Gastroesophageal sphincter (tissue), 4 donors: ENCODE measurements at places on chromosomes 6 and 20.
A peak's percentile ranks its signal among the peaks of the same experiment; 100 is the strongest.

GRCh38 chr20:56689852-56690485 lies 60.9 kb downstream of the TFAP2C start:
- no peak for ATAC-seq

- no peak for ATAC-seq
Observed at GRCh38 chr6:96878143-96878542, 19.5 kb downstream of the NDUFAF4 start.

- no peak for ATAC-seq
Observed at GRCh38 chr6:10554826-10555225, 33.7 kb downstream of the GCNT2 start.

DNA sequence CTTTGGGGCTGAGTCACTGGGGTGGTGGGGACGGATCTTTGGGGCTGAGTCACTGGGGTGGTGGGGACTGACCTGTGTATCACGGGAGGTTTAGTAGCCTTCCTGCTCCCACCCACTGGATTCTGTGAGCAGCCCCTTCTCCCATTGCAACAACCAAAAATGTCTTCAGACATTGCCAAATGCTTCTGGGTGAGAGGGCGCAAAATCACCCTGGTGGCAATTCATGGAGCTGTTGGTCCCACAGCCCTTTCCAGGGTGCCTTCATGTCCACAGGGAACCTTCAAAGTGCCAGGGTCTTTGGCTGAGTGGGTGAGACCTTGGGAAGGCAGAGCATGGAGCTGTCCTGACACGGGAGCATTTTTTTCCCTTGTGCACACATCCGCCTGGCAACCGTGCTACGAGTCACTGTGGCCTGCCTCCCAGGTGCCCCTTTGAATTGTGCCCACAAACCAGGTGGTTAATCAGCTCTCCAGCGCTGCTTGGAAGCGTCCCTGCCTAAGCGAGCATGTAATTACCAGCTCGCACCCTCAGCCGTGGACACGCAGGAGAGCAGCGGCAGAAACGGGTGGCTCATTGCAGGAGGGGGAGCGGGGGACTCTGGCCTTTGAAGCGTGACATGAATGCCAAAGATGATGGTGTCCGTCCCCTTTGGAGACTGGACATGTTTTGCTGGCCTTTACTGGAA lies 27.4 kb upstream of the APCDD1L start:
- no peak for ATAC-seq

- ATAC-seq, result no peak
Observed at GRCh38 chr6:154824076-154824475, 90.9 kb downstream of the SCAF8 start.

- ATAC-seq, result no peak
Observed at GRCh38 chr20:23032056-23032749, 2.9 kb upstream of the SSTR4 start.

DNA sequence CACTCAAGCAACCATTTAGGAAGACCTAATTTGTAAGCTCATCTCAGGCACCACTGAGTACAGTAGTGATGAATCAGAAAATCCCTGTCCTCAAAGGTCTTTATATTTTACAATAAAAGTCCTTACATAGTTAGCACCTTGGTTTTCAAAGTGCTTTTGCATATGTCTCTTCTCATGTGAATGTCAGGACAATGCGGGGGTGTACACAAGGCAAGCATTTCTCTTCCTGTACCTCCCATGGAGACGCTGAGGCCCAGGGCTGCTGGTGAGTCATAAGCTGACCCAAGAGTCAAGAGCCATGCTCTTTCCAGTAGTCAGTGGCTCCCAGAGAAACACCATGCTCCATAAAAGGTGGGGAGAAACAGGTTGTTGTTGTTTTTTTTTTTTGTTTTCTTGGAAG lies 174.0 kb downstream of the GJA10 start:
- no peak for ATAC-seq

DNA sequence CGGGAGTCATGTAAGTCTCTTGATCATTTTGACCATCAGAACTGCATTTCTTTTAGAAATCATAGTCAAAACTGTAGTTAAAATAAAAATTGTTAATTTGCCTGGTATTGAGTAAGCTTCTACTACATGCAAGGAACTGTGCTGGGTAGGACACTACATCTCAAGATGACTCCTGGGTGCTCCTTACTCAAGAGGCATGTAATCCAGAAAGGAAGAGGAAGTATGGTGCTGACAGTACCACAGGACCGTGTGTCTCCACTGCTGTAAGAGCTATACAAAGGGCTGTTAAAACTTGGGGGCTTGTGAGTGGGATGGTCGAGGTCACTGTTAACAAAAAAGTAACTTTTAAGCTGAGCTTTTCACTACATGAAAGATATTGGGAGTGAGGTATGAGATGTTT lies 508.3 kb upstream of the SOX4 start:
- ATAC-seq, result no peak

GRCh38 chr6:132085731-132086130 lies 134.6 kb upstream of the CCN2 start:
- ATAC-seq, result no peak

DNA sequence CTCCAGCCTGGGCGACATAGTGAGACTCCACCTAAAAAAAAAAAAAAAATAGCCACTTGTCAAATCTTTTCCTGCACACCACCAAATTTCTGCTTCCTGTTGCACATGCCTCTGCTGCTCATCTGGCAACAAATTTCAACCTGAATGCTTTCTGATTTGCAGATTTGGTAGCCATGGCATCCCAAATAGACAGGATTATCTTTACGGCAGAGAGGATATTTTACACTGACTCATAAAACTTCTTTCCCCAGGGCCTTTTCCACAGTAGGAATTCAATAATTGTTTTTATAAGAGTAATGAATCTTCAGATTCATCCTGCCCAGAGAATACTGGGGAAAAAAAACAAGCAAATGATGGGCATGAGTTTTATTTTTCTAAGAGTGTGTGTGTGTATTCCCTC lies 264.6 kb downstream of the FRK start:
- no peak for ATAC-seq

- no peak for ATAC-seq
Observed at GRCh38 chr6:112802144-112802543, 455.0 kb downstream of the RFPL4B start.

- no peak for ATAC-seq
Observed at GRCh38 chr20:2230726-2231488, 64.9 kb upstream of the TGM3 start.

DNA sequence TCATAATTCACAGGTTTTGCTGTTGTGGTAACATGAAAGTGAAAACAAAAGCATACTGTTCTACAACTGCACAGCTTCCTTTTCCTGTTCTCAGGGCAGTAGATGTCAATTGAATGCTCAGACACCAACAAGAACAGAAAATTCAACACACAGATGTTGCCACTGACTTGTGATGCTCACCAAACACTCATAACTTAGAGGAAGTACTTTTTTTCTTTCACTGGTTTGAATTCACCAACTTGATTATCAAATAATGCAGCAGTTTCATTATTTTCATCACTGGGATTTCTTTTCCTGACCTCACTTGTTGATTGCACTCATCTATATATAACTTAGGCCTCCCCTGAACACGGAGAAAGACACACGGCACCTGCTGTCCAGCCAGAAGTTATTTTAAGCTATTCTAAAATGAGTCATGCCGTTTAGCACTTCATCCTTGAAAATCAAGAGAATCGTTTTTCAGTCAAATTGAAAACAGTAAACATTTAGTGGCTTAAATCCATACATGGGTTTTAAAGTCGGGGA lies 949 bp downstream of the TXLNB start:
- ATAC-seq, result peak; percentile 75

DNA sequence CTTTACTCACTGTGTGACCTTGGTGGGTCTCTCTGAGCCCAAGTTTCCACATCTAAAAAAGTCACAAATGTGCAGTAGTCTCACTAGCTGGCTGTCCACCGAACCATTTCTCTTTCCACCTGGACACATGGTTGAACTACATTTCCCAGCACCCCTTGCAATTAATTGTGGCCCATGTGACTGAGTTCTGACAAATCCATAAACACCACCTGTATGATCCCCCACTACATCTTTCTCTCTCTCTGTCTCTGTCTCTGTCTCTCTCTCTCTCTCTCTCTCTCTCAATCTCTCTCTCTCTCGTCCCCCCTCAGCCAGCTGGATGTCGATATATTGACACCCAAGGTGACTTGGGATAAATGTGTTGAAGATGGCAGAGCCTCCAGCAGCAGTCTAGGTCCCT lies 42.8 kb downstream of the SNHG17 start:
- ATAC-seq, result no peak

GRCh38 chr6:20647585-20647984 lies 113.3 kb downstream of the CDKAL1 start:
- ATAC-seq, result no peak

GRCh38 chr20:40144581-40144980 lies 544.5 kb downstream of the MAFB start:
- ATAC-seq, result no peak

DNA sequence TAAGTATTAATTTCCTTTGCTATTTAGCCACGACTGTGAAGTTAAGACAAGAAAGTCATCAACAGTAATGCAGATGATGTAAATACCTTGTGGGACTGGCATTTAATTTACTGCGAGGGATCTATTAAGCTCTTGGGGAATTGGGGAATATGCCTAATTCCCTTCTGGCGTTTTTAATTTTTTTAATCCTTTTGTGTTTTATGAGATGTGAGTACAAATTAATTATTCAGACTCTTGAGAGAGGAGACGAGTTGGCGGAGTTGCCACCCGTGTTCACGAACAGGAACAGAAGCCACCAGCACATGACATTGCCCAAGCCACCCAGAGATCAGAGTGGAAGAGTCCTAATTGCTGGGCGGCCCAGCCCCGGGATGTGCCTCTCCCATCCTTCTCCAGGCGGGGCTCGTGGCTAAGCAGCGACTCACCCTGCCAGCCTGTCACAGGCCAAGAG lies 533 bp upstream of the CRYBG1 start:
- peak; percentile 41 for ATAC-seq

GRCh38 chr20:22408521-22409402 lies 175.6 kb downstream of the FOXA2 start:
- ATAC-seq, result no peak

DNA sequence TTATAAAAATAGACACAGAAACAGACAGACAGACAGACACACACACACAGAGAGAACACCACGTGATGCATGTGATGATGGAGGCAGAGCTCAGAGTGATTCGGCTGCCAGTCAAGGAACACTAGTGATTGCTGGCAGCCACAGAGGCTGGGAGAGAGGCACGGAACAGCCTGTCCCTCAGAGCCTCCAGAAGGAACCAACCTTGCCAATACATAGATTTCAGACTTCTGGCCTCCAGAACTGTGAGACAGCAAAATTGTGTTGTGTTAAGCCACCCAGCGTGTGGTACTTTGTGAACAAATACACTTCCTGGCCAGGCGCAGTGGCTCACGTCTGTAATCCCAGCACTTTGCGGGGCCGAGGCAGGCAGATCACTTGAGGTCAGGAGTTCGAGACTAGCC lies 9.5 kb upstream of the PARD6B start:
- ATAC-seq, result peak; percentile 79

DNA sequence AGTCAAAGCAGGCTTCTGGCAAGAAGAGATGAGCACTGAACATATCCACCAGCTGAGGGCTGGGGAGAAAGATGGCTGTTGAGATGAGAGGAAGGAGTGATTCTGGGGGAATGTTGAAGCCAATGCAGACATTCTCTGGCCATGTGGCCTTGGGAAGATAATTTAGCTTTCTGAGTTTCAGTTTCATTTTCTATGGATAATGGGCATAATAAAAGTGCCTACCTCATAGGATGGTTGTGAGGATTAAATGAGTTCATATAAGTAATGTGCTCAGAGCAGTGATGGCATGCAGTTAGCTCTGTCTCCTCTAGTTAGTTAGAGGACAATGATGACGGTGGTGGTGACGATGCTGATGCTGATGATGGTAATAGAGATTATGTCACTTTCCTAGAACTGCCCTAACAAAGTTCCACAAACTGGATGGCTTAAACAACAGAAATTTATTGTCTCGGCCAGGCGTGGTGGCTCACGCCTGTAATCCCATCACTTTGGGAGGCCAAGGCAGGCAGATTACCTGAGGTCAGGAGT lies 18.5 kb upstream of the KCNK5 start:
- ATAC-seq, result no peak

GRCh38 chr6:169589699-169590257 lies 112.1 kb downstream of the WDR27 start:
- ATAC-seq, result no peak
